SW 1271 (cell line): ENCODE measurements at places on chromosomes 16 and 17.

DNA sequence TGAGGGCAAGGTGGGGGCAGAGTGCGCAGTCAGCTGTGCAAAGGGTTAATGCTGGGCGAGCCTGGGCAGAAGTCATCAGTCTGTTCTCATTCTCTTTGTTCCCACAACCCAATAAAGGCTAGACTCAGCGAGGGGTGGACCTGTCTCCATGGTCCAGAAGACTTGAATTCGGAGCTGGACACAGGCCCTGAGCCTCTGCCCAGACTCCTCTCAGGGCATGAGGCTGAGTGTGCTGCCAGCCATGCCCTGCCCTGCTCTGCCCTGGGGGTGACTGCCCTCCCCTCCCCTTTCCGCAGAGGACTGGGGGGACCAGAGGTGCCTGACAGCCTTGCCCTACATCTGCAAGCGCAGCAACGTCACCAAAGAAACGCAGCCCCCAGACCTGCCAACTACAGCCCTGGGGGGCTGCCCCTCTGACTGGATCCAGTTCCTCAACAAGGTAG is 54.5 kb downstream of the MRC2 start:
- no peak for DNase-seq

GRCh38 chr17:34622862-34623623 is 43.7 kb downstream of the TMEM132E start:
- no peak for DNase-seq

DNA sequence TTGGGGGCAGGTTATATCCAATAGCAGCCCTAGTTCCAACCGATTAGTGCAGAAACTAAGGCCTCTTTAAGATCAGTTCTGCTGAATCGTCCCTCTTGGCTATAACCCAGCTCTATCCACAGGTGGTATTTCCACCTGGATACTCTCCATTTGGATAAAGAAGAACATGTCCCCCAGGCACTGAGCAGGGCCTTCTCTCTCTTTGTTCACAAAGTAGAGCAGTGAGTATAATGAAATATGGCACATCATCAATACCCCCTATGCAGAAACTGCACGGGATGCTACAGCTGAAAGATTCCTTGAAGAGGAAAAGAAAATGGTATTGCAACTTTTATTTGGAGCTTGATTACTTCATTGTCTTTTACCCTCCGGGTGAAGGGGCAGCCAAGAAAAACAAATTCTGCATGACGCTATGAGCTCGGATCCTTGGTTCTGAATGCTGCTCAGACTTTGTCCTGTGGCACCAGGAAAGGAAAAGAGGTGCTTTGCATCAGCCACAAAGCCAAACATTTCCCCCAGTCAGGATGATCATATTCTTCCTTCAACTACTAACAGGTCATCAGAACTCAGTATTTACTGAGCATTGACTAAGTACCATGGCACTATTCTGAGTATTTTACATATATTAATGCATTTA is 399.7 kb downstream of the NPIPA8 start:
- no peak for DNase-seq

GRCh38 chr17:67746704-67747571 is 29.2 kb downstream of the NOL11 start:
- no peak for DNase-seq

DNA sequence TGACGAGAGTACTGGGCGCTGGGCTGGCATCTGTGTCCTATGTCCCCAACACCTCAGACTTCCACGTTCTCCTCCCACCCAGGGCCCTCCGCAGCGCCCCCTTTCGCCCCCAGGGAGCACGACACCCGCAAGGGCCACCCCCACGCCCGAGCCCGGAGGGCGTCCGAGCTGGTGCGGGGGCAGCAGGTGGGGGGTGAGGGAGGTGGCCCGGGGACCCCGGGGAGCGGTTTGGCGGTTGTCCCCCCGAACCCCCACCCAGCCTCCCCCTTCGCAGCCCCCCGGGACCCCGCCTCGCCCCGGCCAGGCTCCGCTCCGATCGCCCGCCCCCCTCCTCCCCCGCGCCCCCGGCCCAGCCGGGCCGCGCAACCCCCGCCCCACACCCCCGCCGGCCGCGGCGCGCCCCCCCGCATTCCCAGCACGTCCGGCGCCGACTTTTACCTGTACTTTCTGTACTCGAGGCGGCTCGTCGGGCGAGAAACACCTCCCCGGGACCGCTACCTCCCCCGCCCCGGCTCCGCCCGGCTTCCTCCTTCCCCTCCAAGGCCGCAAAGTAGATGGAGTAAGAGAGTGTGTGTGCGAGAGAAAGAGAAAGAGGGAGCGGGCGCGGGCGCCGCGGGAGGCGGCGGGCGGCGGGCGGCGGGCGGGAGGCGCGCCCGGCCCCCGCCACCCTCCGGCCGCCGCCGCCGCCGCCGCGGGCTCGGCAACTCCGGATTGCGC is 901 bp downstream of the CDYL2 start:
- DNase-seq = no peak
